AML-193 (cell line): ENCODE measurements at places on chromosomes 12 and 14.

DNA sequence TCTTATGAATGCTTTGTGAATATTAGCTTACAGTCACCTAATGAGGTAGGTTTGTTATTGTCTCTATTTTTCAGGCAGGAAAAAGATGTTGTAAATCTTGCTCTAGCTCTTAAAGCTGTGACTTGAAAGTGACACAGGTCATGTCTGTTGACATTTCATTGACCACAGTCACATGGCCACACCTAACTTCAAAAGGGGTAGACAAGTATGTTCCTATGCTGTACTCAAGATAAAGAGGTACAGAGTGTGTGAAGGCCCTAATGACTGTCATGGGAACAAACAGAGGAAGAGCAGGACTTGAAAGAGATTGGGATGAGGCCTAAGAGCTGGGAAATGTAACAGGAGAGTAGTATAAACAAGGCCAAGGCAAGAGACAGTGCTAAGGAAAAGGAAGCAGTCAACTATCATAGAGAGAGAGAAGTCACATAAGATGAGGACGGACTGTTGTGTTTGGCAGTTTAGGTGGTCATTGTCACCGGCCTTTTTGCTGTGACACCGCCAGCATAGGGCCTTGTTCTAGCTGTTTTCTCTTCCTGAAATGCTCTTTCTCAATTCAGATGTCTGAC lies 181.0 kb downstream of the CFAP54 start:
- no peak for DNase-seq

DNA sequence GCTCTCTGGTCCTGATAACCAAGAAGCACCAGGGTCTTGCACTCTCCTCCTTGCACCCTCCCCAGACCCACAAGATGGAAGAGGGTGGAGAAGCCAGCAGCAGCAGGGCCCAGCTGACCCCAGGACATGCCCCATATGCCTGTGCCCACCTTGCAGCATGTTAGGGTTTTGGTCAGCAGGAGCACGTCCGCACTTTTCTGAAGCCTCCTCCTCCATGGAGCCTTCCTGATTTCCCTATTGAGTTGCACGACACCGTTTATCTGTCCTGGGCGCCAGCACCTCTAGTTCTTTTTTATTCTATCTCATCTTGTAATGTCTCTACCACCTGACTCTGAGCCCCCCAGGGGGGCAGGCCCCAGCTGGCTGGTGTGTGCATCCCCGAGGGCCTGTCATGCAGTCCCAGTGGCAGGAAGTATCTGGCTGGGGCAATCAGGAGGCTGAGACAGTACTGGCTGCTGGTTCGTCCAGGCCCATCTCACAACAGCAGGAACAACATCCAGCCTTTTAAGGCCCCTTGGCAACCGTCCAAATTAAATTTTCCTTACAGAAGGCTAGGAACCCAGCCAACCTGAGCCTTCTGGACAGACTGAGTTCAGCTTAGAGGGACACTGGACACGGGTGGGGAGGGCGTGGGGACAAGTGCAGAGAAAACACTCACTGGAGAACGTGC lies 39.6 kb downstream of the CCDC85C start:
- DNase-seq: no peak

DNA sequence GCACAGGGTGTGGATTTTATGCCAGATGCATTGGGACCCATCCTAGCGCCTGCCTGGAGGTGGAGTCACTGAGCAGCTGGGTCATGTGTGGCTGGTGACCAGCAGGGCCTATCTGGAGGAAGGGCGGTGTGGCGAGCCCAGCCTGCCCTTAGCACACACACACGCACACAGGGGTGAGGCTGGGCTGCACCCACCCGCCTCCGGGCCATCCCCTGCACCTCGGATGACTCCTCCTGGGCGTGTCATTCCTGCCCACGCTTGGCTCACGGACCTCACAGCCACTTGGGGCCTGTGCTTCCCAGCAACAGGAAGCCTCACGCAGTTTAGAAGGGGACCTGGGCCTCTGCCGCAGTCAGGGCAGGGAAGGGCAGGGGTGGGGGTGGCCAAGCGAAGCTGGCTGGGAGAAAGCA lies 36.2 kb upstream of the FZD10 start:
- DNase-seq: no peak

GRCh38 chr12:98397323-98398105 lies 117.9 kb upstream of the TMPO start:
- peak; percentile 54 for DNase-seq

GRCh38 chr14:100850841-100851585 lies 25.1 kb downstream of the MEG3 start:
- peak; percentile 53 for DNase-seq

DNA sequence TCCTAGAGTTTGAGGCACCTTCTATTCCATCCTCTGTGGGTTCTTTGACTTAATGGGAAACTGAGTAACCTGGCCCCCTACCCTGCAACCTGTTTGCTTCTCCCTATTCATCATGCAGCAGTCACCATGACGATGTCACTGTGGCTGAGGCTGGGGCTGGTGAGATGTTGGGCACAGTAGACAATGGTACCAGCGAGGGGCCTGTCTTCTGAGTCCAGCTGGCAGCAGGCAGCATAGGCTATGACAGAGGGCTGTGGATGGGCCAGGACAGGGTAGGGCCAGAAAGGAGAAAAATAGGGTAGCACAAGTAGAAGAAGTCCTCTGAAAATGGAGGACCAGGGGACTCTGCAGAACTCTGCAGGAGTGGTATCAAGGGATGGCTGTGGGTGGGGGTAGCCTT lies 2.0 kb downstream of the CIROP start:
- DNase-seq: no peak

DNA sequence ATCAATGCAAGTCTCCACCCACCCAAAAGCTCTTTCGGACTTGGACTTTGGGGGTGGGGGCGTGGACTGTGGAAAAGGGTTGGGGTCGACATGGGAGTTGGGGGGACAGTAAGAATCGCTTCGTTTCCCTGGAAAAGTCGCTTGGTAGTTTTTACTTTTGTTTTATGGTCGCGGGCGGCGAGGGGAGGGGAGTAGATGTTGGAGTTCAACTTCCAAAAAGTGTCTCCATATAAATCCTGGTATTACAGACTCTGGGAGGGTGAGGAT lies 568 bp upstream of the BCL11B start:
- DNase-seq: no peak

DNA sequence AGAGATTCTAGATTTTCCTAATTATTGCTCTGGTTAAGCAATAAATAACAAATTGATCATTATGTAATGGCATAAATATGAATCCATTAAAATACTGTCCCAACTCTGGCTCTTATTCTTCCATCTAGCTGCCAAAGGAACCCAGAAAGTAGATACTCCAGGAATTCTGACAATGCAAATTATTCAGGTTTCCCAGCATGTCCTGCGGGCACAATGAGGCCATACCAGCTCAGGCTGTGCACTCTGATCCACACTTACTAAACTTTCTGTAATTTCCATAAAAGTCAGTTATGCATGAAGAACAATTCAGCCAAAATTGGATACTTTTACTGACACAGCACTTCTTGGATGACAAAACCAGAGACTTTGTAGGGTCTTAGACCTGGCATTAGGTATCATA lies 576.3 kb downstream of the KCNH5 start:
- DNase-seq: no peak

GRCh38 chr14:22623047-22623446 lies 21.1 kb downstream of the OR6J1 start:
- DNase-seq: no peak

GRCh38 chr12:16148938-16149337 lies 128.5 kb downstream of the SLC15A5 start:
- DNase-seq: peak; percentile 97
